NCI-H1436 (cell line): ENCODE measurements at places on chromosomes 11 and 22.
A peak's percentile ranks its signal among the peaks of the same experiment; 100 is the strongest.

DNA sequence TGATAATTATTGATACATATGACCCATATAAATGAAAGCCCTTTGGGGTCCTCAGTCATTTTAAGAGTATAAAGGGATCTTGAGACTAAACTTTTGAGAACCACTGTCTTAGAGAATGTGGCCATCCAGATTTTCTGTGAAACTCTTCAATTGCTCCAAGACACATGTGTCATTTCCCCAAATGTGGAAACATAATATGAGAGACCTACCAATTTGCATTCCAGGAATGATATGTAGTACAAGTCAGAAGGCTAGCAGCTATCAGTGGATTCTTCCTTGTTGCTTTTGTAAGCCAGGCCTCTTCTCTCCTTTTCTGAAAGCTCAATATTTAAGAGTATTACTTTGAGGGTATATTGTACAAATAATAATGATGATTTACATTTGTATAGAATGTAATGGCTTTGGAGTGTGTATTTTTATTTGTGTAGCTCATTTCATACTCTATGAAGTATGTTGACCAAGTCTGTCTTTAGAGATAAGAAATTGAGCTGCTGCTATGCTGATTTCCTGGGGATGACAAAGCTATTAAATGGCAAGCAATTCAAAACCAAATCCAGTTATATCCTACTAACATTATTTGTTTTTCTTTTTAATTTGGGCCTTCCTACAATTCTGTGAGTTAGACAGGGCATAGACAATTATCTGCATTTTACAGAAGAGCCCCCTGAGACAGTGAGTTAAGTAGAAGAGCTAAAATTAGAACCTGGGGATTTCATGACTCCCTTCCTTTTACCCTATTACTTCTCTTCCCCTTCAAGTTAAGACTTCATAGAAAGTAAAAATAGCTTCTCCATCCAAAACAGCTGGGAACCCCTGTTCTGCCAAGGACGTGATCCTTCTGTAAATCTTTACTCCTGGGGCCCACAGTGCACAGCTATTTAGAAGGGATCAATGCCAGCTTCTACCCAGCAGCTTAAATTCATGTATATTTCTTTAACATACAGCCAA is 131.9 kb downstream of the WNT11 start:
- DNase-seq, result peak; percentile 52

- DNase-seq, result no peak
Observed at GRCh38 chr22:17871726-17872458, 97.6 kb upstream of the BID start.

- no peak for DNase-seq
Observed at GRCh38 chr11:62256281-62256680, 13.7 kb upstream of the SCGB2A2 start.

- DNase-seq, result no peak
Observed at GRCh38 chr22:49849161-49850020, 4.3 kb upstream of the ZBED4 start.

DNA sequence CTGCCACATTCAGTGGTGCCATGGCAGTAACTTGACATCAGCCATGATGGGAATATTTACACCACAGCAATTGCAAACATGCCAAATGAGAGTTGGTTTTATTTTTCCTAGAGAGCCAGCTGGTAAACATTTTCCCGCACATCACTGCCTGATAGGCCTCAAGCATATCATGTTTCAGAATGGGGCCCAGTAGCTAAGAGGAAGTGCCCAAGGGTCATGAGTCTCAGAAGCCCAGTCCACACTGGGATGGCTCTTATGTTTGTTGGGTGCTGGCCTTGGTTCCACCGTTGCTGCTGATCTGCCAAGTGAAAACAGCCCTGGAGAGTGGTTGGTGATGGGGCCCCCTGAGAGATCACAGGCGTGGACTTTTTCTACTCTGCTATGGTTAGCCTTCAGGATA is 64.3 kb upstream of the NAV2 start:
- DNase-seq, result no peak

- no peak for DNase-seq
Observed at GRCh38 chr22:41576877-41577276, 12.8 kb downstream of the PMM1 start.

DNA sequence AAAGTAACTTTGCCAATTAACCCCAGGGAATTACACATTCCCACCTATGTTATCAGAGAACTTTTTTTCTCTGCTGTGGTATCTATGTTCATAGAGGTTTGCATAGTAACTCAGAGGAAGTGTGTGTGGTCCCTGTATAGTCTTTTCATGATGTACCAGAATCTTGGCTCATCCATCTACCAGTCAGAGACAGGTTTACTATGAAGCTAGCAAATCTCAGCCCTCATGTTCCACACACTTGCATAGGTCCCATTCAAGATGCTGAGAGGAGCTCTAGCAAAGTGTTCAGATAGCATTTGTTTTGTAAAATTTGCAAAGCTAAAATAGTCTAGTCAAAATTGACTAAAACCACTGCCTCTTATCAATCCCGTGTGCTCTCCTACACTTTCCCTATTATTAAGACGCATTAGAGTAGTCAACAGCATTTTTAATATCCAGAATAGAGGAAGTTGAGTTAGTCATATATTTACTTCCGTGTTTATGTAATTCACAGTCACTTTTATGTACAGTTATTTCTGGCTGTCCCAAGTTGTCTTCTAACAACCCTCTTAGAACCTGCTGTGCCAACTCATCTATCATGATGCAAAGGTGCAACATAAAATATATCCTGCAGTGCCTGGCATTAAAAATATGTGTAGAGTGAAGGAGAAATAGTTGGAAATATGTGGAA is 184.2 kb downstream of the FAM76B start:
- DNase-seq, result no peak

DNA sequence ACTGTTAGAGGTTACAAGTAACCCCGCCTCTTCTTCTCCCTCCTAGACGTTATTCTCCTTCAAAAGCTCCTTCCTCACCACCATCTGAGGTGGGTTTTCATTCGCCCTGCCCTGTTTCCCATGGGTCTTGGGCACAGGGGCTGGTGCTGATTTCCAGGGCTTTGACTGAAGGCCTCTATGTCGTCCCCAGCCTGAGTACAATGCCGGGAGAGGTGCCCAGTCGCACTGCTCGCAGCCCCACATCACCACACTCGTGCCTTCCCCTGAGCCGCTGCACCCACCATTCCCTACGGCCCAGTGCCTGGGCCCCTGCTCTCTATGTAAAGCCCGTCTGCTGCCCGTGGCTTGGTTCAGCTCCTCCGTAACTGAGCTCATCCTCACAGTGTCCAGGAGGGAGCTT is 169.8 kb downstream of the DSCAML1 start:
- no peak for DNase-seq

DNA sequence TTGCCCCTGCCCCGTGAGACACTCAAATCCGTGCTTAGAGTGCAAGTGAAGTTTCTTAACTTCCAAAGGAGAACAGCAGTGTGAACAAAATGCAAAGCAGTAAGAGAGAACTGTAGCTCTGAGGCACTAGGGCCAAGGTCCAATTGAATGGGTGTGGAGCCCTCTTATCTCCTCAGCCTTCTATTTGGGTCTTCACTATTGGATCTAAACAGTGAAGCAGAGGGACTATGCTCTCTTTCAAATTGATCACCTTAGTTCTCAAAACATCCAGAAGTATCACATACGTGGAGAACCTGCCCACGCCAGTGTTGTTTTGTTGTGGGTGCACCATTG is 49.6 kb downstream of the C22orf31 start:
- DNase-seq, result no peak

DNA sequence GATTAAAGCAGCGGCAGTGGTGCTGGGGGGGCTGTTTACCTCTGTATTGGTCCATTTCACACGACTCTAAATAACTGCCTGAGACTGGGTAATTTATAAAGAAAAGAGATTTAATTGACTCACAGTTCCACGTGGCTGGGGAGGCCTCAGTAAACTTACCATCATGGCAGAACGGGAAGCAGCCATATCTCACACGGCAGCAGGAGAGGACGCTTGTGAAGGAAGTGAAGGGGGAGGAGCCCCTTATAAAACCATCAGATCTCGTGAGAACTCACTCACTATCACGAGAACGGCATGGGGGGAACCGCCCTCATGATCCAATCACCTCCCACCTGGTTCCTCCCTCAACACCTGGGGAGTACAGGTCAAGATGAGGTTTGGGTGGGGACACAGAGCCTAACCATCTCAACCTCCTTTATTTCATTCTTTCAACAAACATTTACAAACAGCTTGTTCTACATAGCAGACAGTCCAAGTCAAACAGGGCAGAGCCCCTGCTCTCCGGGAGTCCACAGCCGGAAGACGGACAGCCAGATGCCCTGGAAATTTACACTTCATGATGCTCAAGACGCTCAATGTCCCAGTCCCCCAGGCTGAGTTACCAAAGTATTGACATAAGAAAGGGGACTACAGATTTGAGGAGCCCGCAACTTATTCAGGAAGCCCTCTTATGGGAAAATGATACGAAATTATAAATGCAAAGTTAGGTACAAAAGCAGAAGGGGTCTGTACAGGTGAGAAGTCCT is 26.3 kb upstream of the HMGXB4 start:
- DNase-seq, result peak; percentile 37

- DNase-seq, result no peak
Observed at GRCh38 chr11:133515107-133515506, 17.2 kb downstream of the OPCML start.

DNA sequence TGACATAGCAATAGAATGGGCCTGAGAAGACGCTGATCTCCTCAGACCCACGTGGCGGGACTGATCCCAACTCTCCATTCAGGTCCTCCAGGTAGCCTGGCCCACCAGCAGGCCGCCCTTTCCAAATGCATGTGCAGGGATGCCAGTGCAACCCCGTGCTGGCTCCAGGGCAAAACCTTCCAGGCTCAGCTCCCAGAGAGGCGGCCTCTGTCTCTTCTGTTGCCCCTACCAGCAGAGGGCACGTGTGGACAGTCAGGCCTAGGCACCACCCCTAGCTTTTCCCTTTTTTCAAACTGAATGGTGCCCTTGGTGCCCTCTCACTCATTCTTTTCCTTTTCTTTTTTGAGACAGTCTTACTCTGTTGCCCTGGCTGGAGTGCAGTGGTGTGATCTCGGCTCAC is 121.7 kb downstream of the OSBP2 start:
- DNase-seq, result no peak

DNA sequence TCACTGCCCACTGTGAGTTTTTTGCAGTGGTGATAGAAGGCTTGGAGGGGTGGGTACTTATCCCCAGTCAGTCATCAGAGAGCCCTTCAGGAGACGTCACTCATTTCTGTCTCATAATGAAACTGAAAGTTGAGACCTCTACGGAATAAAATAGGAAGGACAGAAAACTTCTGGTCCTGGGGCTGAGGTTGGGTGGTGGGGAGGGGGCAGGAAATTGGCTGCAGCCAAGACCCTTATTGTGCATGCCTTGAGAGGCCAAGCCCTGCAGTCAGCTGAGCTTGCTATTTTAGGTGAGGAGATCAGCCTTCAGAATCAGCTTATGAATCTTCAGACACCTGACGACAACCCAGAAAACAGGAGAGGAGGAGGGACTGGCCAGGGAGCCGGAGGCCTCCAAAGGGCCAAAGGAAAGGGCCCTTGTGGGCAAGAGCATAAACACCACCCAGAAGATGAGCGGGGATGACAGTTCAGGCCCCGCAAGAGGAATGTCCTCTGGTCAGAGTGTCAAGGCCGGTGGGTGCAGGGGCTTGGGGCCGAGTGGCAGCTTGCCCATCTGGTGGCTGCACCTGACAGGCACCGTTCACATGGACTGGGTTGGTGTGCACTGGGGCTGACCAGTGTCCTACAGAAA is 17.9 kb upstream of the ADA2 start:
- DNase-seq, result no peak

DNA sequence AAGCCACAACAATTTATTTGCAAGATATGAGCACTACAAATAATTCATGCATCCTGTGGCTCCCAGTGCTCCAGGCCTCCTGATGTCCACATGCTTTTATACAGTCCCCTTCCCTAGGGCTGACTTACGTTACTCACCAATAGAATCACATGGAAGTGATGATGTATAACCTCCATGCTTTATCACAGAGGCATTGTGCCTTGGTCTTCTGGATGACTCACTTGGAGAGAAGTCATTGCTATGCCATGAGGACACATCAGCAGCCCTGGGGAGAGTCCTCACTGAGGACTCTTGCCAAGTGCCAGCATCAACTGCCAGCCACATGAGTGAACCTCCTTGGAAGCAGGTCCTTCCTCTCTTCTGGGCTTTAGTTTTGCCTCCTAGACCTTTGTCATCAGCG is 22.0 kb upstream of the IGSF9B start:
- no peak for DNase-seq

DNA sequence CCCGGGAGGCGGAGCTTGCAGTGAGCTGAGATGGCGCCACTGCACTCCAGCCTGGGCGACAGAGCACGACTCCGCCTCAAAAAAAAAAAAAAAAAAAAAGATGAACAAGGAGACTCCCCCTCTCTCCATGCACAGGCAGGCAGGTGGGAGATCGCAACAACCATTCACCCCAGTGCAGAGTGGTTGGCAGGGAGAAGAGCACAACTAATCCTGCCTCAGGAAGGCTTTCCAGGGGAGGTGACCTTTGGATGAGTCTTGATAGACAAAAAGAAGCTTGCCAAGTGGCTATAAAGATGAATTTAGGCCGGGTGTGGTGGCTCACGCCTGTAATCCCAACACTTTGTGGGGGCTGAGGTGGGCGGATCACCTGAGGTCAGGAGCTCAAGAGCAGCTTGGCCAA is 30.0 kb downstream of the FLRT1 start:
- DNase-seq, result no peak

DNA sequence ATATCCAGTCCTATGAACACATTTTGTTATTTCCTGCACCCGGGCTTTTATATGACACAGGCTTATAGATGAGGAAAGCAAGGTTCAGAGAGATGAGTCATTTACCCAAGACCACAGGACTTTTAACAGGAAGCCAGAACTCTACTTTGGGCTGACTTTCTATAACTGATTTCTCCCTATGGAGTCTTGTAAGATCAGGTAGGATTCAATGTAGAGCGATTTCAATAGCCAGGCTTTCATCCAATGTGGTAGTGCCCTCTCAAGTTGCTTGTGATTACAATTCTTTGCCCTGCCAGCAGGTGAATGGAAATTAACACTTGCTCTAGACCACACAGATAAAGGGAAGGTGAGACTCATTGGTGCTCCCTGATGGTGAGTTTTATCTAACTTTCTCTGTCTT is 378.3 kb downstream of the INSC start:
- DNase-seq, result no peak

GRCh38 chr11:16169956-16170847 is 186.1 kb downstream of the SOX6 start:
- peak; percentile 13 for DNase-seq

- no peak for DNase-seq
Observed at GRCh38 chr11:132455044-132455443, 1077.3 kb downstream of the OPCML start.

- DNase-seq, result no peak
Observed at GRCh38 chr11:118892964-118893363, 9.3 kb downstream of the CXCR5 start.

DNA sequence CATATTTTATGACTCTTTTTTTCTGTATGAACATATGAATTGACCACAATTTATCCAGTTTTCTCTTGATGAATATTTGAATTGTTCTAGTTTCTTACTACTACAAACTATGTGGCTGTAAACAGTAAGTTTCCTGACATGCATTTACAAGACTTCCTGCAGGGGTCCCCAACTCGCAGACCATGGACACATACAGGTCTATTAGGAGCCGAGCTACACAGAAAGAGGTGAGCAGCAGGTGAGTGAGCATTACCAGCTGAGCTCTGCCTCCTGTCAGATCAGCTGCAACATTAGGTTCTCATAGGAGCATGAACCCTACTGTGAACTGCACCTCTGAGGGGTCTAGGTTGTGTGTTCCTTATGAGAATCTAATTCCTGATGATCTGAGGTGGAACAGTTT is 379.4 kb downstream of the DYNC2H1 start:
- no peak for DNase-seq
